Activated CD8-positive, alpha-beta memory T cell treated with anti-CD3 and anti-CD28 coated beads, Interleukin-2, amount 50 U/mL, for 4 hours (primary cell): ENCODE measurements at places on chromosomes 13 and 19.

DNA sequence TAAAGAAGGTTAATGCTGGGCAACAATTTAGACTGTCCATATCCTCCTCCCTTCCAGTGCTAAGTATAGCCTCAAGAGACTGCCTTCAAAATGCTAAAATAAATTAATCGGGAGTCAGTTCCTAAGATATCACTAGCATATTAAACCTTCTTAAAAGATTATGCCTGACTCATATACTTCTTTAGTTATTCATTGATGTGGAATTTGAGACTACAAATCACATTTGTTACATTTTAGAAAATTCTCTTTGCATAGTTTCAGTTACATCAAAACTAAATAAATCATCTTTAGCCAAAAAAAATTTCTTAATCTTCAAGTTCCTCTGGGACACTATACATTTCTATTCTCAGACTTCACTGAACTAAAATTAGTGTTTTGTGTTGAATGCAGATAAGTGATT is 769.1 kb downstream of the PCDH9 start:
- no peak for DNase-seq

DNA sequence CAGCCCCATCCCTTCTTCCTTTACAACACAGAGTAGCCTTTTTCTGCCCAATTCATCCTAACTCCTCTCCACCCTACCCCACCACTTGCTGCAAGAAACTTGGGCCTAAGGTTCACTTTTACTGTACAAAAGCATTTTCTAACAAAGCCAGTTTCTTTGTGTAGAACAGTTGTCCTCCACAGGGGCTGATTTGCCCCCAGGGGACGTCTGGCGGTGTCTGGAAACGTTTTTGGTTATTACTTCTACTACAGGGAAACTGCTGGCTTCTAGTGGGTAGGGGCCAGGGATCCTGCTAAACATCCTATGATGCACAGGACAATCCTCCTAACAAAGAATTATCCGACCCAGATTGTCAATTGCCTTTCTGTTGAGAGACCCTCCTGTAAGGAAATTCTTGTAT is 7.3 kb upstream of the LMO7 start:
- no peak for DNase-seq

GRCh38 chr13:57992416-57992815 is 360.9 kb downstream of the PCDH17 start:
- DNase-seq: no peak

- no peak for DNase-seq
These were observed 11.0 kb downstream of the TMEM272 start for GRCh38 chr13:51833980-51834379.

DNA sequence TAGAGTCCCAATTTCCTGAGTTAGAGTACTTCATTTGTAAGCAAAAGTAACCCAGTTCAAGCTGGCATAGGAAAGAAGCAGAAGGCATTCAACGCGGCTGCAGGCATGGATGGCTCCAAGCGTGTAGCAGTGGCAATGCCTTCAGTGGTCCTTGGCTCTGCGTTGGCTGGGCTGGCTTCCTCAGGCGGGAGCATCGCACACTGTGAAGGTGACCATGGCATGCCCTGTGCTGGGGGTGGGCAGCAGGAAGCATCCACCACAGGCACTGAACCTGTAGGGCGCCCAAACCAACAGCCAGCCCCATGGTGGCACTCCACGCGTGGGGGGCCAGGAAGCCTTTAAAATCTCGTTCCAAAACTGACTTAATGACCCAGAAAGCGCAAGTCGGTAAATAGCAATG is 53.6 kb upstream of the SPACA7 start:
- DNase-seq: no peak

DNA sequence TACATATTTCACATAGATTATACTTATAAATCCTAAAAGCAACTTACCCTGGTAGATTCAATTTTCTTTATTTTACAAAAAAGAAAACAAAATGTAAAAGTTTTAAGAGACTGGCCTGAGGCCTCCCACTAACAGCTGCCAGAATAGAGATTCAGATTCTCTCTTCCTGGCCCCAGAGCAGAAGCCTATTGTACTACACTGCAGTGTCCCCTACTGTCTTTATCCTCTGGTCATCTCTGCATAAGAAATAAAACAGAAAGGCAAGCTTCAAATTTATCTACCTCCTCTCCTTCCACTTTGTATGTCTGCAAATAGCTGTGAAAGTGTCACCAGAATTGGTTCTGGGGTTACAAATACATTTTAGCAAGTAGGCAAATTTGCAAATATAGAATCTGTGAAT is 1004.1 kb upstream of the PCDH9 start:
- no peak for DNase-seq

DNA sequence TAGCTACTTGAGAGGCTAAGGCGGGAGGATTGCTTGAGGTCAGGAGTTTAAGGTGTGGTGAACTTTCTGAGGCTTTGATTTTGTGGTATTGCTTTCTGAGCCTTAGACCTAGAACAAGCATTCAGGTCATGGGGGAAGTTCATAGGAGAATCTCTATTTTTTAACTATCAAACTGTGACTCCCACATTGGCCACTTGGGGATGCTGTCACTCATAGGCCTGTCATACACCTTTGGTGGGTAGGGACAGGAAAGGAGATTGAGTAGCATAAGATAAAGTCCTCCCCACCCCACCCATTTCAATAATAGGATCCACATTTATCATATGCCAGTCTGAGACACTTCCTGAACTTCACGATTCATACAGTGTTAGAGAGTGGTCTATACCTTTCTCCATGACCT is 41.9 kb upstream of the PSG2 start:
- no peak for DNase-seq

- no peak for DNase-seq
These were observed 47.0 kb upstream of the C13orf46 start for GRCh38 chr13:114020750-114021463.

- DNase-seq: peak; percentile 44
These were observed 1.7 kb downstream of the TGFBR3L start for GRCh38 chr19:7916103-7916954.

GRCh38 chr13:95710313-95710712 is 33.4 kb downstream of the DNAJC3 start:
- DNase-seq: no peak

DNA sequence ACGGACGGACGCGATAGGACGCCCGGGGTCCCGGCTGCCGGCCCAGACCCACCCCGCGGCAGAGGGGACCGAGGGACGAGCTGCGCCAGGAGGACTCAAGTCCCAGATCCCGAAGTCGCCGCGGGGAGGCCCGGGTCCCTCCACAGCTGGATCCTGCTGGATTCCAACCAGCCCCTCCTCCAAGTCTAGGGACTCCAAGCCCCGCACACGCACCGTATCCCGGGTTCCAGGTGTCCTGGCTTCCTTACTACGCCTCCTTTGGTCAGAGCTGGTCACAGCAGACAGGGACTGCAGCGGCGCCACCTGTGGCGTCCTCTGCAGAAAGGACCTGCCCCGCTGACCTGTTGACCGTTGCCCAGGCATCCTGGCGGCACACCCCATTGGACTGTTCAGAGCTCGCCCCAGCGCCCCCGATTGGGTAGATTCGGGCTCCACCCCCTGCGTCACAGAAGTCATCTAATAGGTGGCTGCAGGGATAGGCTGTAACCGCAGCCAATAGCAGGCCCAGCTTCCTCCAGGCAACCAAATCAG is 29.0 kb upstream of the ZNF709 start:
- DNase-seq: no peak

GRCh38 chr13:100789481-100789880 is 114.9 kb upstream of the TMTC4 start:
- no peak for DNase-seq
